ENCODE measurements at places on chromosomes 12 and 14. TPM values are rescaled to one million over a fixed set of nuclear protein-coding genes. Genes with fewer than 3 reads are reported as not detected.
A peak's percentile ranks its signal among the peaks of the same experiment; 100 is the strongest.

GRCh38 chr14:21846227-21846885 is 172.7 kb upstream of the OR4E1 start:
- peak; percentile 46 for DNase-seq

GRCh38 chr14:53354336-53354735 is 201.2 kb upstream of the DDHD1 start:
- DNase-seq, result no peak

DNA sequence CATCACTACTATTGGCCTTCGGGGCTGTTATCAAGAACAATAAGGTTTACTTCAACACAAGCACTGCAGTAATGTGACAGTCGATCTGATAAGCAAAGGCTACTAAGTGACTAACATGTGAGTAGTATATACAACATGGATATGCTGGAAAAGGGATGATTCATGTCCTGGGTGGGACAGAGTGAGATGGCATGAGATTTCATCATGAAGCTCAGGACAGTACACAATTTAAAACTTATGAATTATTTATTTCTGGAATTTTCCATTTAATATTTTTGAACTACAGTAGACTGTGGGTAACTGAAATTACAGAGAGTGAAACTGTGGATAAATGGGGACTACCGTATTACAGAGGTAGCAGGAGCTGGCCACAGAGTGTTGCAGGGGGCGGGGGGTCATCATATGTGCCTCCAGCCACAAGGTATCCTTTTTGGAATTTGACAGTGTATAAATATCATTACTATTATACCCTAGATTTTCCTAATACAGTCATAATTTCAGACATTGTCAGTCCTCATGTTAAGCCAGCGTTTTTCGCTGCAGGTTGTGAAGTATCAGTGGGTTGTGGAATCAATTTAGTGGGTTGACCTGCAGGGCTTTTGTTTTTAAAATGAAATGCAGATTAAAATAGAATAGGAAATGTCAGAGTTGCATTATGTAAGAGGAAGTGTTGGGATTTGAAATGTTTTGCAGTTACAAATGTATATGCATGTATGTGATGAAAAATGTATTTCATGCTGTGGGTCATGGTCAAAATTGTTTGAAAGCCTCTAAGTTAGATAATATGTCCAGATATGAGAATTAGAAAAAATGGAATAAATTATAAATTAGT is 148.0 kb upstream of the NUDT4 start:
- no peak for DNase-seq

- DNase-seq, result no peak
These were observed 56.8 kb upstream of the FOXG1 start for GRCh38 chr14:28709571-28710305.

GRCh38 chr14:75322746-75323145 is 44.1 kb downstream of the FOS start:
- no peak for DNase-seq

GRCh38 chr12:64633940-64634337 is 23.6 kb downstream of the RASSF3 start:
- no peak for DNase-seq

The FOXN4 gene
- 5.1 TPM for total RNA-seq

Measured in OCI-LY7 (cell line).